ENCODE measurements at places on chromosomes 3 and 15. TPM values are rescaled to one million over a fixed set of nuclear protein-coding genes. Genes with fewer than 3 reads are reported as not detected.

DNA sequence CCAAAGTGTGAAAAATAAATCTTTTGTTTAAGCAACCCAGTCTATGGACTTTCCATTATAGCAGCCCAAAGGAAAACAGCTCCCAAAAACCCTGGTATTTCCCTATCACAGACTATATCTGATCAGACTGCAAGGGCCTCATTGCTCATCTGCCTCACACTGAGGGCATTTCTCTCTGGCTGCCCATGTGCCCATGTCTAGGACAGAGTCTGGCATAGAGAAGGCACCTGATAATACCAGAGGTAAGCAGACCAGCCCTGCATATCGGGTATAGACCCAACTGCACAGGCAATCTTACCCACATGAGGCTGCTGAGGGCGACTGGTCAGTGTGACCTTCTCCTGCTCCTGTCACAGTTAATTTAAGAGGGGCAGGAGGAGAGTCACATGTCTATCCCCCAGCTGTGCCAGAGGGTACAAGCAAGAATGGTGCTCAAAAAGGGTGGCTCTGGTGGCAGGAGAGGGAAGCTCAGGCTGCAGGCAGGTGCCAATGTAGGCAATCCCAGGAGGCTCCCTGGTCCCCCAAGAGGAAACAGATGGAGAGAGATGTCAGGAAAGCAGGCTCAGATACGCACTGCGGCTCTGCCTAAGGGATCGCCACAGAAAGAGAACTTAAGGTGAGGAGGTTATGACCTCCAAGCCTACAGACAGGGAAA lies 3.1 kb downstream of the CSRNP1 start:
- DNase-seq: no peak
- H3K36me3 ChIP-seq: peaks cover 10% of the 10 kb centered on the region
- no peak overlapping the region for H3K4me3 ChIP-seq

DNA sequence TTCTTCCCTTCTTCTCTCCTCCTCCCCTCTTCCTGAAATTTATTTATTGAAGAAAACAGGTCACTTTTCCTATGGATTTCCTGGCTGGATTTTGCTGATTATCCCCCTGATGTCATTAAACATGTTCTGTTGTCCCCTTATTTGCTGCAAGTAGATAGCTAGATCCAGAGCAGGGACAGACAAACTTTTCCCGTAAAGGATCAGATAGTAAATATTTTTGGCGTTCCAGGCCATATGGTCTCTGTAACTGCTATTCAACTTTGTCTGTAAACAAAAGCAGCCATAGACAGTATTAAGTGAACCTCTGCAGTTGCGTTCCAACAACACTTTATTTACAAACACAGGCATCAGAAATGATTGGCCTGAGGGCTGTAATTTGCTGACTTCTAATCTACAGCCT lies 241.3 kb downstream of the NEK10 start:
- no peaks in the 10 kb centered on the region for H3K4me1 ChIP-seq
- no peak overlapping the region for H3K27ac ChIP-seq
- H3K36me3 ChIP-seq: no peaks in the 10 kb centered on the region
- no peak overlapping the region for H3K4me3 ChIP-seq

DNA sequence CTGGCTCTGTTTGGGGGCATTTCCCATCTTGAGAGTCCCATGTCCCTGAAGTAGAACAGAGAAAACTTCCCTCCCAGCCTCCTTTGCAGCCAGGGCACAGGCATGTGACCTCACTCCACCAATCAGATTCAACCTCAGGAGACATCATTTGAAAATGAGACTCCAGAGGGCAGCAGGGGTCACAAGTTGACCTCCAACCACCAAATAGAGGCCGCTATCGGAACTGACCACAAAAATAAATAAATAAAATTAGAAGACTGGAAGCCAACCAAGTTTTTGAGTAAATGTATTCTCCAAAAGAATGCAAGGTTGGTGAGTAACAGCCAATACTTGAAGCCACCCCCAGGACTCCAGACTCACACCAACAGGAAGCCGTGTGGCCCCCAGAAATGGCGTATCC lies 106.5 kb downstream of the CHSY1 start:
- H3K36me3 ChIP-seq: no peaks in the 10 kb centered on the region
- H3K27me3 ChIP-seq: no peaks in the 10 kb centered on the region
- no peak overlapping the region for H3K4me3 ChIP-seq
- no peak overlapping the region for H3K27ac ChIP-seq
- H3K4me1 ChIP-seq: peaks cover 6% of the 10 kb centered on the region
- DNase-seq: no peak

GRCh38 chr15:85000189-85000864 lies 18.7 kb downstream of the PDE8A start:
- no peak for DNase-seq
- H3K4me1 ChIP-seq: peaks cover 8% of the 10 kb centered on the region
- no peaks in the 10 kb centered on the region for H3K27me3 ChIP-seq
- H3K4me3 ChIP-seq: no peak overlapping the region
- H3K36me3 ChIP-seq: no peaks in the 10 kb centered on the region
- H3K27ac ChIP-seq: no peak overlapping the region

- H3K4me3 ChIP-seq: no peak overlapping the region
- H3K36me3 ChIP-seq: no peaks in the 10 kb centered on the region
- H3K4me1 ChIP-seq: no peaks in the 10 kb centered on the region
- no peak overlapping the region for H3K27ac ChIP-seq
Observed at GRCh38 chr15:51398626-51399025, 57.2 kb downstream of the GLDN start.

- no peak overlapping the region for H3K27ac ChIP-seq
- H3K36me3 ChIP-seq: no peaks in the 10 kb centered on the region
- DNase-seq: no peak
- H3K27me3 ChIP-seq: peaks cover 39% of the 10 kb centered on the region
- H3K4me3 ChIP-seq: no peak overlapping the region
- no peaks in the 10 kb centered on the region for H3K4me1 ChIP-seq
Observed at GRCh38 chr3:123018683-123019082, 8.9 kb downstream of the SEMA5B start.

- peak overlapping the region; percentile 93 for H3K27ac ChIP-seq
- H3K4me1 ChIP-seq: peaks cover 73% of the 10 kb centered on the region
- peak; percentile 77 for DNase-seq
Observed at GRCh38 chr15:90191794-90192509, 9.2 kb upstream of the SEMA4B start.

GRCh38 chr15:86616771-86617170 lies 537.1 kb downstream of the AGBL1 start:
- DNase-seq: no peak
- no peak overlapping the region for H3K4me3 ChIP-seq
- H3K27me3 ChIP-seq: no peaks in the 10 kb centered on the region
- no peaks in the 10 kb centered on the region for H3K36me3 ChIP-seq

GRCh38 chr3:139309880-139310279 lies 33.9 kb upstream of the MRPS22 start:
- no peaks in the 10 kb centered on the region for H3K27me3 ChIP-seq

ANKRD63 gene
- total RNA-seq: not detected

SLC9A9 gene
- total RNA-seq: 20.5 TPM

LEKR1 gene
- total RNA-seq: 1.7 TPM

All from thymus (tissue), 14 donors.